Bronchial epithelial cell (primary cell): ENCODE measurements at places on chromosomes 12 and 14. TPM values are rescaled to one million over a fixed set of nuclear protein-coding genes. Genes with fewer than 3 reads are reported as not detected.
A peak's percentile ranks its signal among the peaks of the same experiment; 100 is the strongest.

- DNase-seq = no peak
These were observed 560.1 kb upstream of the TBX3 start for GRCh38 chr12:115243933-115244628.

GRCh38 chr12:102356690-102357089, 123.7 kb downstream of the IGF1 start:
- DNase-seq = no peak

GRCh38 chr12:64729909-64730587, 29.2 kb downstream of the GNS start:
- no peak for DNase-seq

GRCh38 chr14:30417999-30418398, 141.0 kb upstream of the G2E3 start:
- no peak for DNase-seq

DNA sequence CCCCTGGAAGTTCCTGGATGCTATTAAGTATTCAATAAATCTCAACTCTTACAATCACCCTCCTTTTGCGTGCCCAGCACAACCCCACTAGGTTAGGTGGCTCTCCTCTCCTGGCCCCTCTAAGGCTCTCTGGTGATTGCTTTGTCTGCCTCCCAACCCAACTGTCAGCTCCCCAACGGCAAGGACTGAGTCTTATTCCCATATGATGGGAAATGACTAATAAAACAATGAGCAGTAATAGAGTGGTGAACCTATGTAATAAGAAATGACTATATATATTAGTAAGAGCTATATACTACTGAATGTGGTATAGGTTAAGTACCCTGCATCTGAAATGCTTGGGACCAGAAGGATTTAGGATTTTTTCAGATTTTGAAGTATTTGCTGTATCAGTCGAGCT, 8.1 kb downstream of the APPL2 start:
- DNase-seq = no peak

DNA sequence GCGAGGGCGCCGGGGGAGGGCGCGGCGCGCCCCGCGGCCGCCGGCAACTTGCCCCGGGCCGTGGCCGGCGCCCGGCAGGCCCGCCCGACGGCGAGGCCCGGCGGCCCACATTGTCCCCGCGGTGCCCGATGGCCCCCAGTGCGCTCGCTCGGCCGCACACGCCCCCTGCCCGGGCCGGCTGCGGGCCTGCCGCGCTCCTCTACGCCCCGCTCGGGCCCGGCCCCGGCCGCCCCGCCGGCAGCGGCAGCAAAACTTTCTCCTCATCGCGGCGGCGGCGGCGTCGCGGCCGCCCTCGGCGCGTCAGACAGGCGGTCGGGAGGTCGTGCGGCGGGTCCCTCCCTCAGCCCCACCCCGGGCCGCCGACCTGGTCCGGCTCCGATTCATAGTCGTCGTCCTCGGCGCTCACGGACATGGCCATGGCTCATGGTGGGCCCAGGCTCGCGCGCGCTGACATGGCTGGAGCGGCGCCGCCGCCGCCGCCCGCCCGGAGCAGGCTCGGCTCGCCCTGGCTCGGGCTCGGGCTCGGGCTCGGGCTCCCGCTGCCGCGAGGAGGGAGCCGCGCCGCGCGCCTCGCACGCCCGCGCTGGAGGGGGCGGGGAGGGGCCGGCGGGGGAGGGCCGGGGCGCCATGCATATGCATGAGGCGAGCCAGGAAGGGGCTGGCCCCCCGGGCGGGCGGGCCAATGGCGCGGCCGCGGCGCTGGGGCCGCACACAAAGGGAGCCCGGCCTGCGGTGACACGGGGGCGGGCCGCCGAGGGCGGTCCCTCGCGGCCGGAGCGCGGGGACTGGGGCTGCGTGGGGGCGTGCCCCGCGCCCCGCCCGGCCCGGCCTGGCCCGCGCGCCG, 67.1 kb downstream of the RNF34 start:
- DNase-seq = peak; percentile 66

- no peak for DNase-seq
These were observed 87.3 kb downstream of the DYRK2 start for GRCh38 chr12:67735868-67736267.

GRCh38 chr12:9969673-9970072, 1.5 kb upstream of the CLEC12A start:
- DNase-seq = no peak

GRCh38 chr12:87270919-87271318, 758.3 kb downstream of the C12orf50 start:
- no peak for DNase-seq

GRCh38 chr12:92049403-92049802, 96.2 kb downstream of the BTG1 start:
- DNase-seq = no peak

- peak; percentile 74 for DNase-seq
These were observed 71.2 kb downstream of the TNFAIP2 start for GRCh38 chr14:103194256-103195045.

DNA sequence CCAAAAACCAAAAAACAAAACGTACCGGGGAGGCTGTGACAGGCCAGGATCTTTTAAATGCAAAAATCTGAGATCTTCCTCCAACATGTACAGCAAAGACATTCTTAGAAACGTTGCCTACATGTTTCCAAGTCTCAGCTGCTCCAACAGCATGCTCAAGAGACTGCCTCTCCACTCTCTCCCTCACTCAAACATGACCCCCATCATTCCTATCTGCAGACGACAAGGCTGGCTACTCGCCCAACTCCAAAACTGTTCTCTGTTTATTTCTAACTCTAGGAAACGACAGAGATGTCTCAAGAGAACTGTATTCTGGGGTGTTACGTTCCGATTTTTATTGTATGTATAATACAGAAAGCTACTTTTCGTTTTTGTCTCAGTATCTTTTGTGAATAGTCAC, 57.5 kb upstream of the TMCC3 start:
- DNase-seq = no peak

DNA sequence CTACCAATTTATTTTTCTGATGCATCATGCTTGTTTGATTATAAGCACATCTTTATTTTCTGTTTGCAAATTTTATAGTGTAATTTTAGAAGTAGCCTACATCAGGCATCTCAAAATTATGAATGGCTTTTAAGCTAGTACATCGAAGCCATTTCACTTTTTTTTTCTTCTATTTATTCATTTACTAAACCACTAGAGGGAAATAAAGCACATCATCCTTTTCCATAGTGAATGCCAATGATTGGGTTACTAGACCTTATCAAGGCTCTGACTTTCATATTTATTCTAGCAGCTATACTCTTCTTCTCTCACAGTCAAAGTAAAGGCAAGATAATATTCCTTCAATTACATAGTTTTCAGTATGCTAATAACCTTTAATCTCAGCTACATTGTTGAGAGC, 736.4 kb upstream of the LRFN5 start:
- no peak for DNase-seq

- DNase-seq = peak; percentile 59
These were observed 140.1 kb downstream of the ALG10B start for GRCh38 chr12:38456537-38457120.

GRCh38 chr14:97874394-97874793, 1077.2 kb downstream of the VRK1 start:
- DNase-seq = no peak

- peak; percentile 39 for DNase-seq
These were observed 2.4 kb downstream of the CABP1 start for GRCh38 chr12:120642826-120643225.

DNA sequence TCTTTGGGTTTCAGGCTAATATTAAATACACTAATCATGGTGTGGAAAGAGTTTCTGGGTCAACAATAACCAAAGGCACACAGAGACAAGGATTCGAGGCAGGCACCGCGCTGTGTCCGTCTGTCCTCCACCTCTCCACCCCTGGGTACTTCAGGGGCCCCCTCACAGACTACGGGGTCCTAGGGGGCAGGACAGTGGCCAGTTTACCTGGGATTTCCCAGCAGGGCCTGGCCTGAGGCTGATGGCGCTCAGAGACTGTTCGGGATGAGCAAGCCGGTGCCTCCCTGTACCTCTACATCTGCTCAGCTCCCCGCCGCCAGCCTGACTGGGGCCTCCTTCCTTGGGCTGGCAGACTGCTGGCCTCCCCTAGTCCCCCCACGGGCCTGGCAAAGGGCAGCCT, 18.1 kb upstream of the EIF5 start:
- no peak for DNase-seq

DNA sequence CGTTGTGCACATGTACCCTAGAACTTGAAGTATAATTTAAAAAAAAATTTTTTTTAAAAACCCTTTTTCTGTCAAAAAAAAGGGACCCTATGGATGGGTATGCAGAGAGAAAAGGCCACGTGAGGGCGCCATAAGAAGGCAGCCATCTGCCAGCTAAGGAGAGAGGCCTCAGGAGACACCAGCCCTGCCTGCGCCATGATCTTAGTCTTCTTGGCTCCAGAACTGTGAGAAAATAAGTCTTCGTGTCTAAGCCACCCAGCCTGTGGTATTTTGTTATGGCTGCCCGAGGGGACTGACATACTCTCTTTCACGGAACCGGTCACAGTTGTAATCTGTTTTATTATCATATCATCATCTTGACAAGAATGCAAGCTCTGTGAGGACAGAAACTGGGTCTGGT, 174.8 kb downstream of the EFCAB11 start:
- no peak for DNase-seq

DNA sequence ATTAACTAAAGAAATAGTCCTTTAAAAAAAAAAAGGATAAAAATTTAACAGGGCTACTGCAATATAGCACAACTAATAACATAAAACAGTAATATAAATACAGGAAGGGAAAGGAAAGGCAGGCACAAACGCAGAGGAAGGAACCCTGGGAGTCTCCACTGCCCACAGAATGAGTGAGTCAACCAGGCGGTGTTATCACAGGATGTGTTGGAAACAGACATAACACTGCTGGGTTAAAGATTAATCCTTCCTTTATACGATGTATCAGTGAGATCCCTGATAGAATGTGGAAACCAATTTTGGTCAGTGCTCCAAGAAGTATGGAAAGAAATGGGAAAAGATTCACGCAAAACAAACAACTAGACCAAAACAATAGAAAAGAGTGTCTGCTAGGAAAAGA, 47.9 kb downstream of the FGD6 start:
- DNase-seq = peak; percentile 82

The APOF gene
- not detected in 2 replicates for total RNA-seq

The WNT5B gene
- total RNA-seq = 0.77 and 0.79 TPM in 2 replicates

The SYCP3 gene
- under 0.01 and 0.13 TPM in 2 replicates for total RNA-seq

The FGF6 gene
- not detected in 2 replicates for total RNA-seq

The SIRT4 gene
- total RNA-seq = 0.79 and 1.3 TPM in 2 replicates

The MANSC4 gene
- not detected in 2 replicates for total RNA-seq

The SLC2A13 gene
- 3.2 and 3.9 TPM in 2 replicates for total RNA-seq

The FRMD6 gene
- 136 and 224 TPM in 2 replicates for total RNA-seq

The GPR84 gene
- 0.13 TPM in 1 of 2 replicates, not detected in the other for total RNA-seq

The ALX1 gene
- 0.26 and 0.38 TPM in 2 replicates for total RNA-seq
